ENCODE measurements at places on chromosomes 1 and 21.

DNA sequence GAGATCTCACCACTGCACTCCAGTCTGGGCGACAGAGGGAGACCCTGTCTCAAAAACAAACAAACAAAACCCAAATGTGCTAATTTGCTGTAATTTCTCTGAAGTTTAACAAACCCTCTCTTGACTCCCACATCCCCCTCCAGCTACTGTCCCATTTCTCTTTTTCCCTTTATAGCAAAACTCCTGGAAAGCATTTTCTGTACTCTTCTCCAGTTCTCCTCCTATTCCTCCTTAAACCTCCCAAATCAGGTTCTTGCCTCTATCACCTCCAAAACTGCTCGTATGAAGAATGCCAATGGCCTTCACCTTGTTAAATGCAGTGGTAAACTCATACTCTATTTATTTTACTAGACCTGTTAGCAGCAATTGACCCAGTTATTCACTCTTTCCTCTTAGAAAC, 3.7 kb upstream of the USP48 start:
- DNase-seq, result no peak

GRCh38 chr1:180964595-180964994, 51.9 kb downstream of the KIAA1614 start:
- DNase-seq, result no peak

DNA sequence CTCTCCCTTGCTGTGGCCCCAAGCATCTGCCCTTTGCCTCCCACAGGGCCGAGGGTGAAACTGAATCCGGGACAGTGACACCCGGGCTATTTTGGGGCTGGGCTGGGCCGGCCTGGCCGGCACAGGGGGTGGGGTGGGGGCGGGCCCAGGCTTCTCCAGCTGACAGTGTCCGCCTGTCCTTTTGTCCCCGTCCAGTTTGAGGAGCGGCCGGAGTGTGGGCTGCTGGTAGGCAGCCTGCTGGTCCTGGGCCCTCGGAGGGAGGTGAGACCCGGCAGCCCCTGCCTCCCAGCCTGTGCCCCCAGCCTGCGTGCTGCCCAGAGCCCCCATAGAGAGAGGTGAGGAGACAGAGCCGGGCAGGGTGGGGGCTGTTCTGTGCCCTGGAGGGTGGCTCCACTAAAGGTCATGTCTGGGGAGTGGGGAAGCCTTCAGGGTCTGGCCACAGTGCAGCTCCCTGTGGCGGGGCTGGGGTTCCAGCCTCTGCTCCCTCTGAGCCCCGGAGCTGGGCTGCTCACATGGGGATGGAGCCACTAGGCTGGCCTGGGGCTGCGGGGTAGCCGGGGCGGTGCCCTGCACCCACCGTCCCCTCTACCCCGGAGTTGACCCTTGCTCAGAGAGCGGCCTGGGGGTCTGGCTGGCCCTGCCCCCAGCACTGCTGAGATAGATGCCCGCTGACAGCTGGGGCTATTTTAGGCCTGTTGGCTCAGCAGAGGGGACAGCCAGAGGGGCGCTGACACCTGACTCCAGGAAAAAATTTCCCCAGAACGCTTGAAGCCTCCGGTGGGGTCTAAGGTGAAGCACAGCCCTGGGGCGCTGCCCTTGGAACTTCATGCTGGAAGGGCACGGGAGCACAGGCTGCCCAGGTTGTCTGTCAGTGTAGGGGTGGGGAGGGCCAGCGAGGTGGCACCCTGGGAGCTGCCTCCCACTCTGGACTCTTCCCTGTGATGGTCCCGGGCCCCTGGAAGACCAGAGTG, at the start of gene OBSCN:
TSS of gene OBSCN (plus strand) at position 194 of the 971 bp plus-strand sequence. CDS start 3,740 bp downstream, outside the sequence.
- no peak for DNase-seq

- no peak for DNase-seq
These were observed 112.7 kb downstream of the RUNX1 start for GRCh38 chr21:34936371-34936789.

DNA sequence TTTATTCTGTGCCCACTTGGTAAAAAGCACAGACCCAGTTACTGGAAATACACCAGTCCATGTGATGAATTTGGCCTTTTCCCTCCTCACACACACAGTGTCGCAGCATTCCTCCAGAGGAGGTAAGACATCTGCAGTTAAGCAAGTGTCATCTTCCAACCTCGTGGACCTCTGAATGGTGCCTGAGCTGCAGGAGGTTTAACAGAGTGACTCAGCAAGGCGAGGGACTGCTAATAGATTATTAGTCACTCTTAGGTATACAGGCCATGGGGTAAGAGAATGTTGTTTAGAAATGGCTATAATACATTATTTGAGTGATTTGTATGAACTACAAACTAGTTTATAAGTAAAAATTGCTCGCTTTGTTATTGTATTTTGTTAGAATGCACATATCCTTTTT, 8.6 kb upstream of the LRRC8B start:
- no peak for DNase-seq

DNA sequence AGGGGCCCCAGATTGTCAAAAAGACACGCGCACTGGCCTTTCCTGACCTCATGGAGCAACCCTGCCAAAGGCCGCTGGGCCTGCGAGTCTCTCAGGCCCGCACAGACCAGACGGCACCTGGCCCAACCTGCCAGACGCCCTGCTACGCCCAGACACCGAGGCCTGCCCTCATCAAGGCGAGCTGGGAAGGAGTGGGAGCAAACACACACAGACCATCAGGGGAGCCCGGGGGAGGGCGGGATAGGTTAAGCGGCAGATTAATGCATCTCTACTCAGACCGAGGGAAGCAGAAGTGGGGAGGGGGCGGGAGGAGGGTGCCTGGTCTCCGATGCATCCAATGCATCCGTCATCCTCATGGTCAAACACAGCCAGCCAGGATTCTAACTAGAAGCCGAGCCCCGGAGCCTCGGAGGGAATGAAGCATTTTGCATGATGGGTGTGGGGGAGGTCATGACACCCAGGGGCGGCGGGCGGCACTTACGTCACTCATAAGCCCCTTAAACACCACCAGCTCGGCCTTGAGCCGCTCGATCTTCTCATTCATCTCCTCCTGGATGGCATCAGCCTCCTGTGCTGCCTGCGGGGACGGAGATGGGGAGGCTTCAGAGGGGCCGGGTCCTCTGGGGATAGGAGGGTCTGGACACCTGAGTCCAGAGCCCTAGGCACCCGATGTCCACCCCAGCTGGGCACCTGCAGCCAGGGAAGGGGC, 17.0 kb upstream of the ALDH4A1 start:
- no peak for DNase-seq

DNA sequence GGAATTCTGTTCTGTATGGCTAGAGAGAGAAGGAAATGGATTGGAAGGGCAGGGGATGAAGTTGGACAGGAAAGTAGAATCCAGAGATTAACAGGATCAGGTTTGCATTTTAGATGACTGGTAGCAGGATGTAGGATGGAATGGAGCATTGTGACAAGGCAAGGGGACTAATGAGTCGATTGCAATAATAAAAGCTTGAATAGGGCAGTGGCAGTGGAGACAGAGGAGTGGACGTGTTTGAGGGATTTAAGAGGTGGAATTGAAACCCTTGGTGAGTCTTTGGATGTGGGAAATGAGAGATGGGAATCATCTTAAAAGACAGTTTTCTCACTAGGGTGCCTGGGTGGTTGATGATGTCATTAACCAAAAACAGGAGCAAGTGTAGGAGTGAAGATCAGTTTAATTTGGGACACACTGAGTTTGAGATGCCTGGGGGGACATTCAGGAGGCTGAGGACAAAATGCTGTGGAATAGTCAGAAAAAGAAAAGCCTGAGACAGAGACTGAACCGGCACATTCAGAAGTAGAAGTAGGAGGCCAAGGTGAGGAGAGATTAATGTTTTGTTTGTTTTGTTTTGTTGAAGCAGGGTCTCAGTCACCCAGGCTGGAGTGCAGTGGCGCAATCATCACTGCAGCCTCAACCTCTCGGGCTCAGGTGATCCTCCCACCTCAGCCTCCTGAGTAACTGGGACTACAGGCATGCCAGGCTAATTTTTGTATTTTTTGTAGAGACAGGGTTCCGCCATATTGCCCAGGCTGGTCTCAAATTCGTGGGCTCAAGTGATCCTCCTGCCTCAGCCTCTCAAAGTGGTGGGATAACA, 29.1 kb upstream of the C1orf146 start:
- no peak for DNase-seq

DNA sequence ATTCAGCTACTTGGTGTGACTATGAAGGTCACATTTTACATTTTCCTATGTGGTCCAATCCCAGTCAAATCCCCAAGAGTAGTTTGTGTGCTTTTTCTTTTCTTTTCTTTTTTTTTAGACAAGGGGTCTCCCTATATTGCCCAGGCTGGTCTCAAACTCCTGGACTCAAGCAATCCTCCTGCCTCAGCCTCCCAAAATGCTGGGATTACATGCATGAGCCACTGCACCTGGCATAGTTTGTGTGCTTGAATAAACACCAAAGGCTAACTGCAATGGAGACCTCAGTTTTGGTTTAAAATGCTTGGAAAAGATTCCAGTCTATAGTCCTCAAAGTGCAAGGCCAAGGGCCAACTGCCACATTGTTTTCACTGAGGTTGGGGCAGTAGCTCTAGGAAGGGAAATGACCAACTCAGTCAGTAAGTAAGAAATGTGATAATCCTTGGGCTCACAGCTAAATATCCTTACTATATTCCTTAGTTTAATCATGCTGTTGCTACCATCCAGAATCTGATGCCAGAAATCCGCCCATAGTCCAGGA, 38.6 kb downstream of the EIF2B3 start:
- DNase-seq, result no peak

- no peak for DNase-seq
These were observed 8.2 kb downstream of the LPAR3 start for GRCh38 chr1:84884671-84885389.

GRCh38 chr21:32468681-32469111, 56.2 kb downstream of the EVA1C start:
- DNase-seq, result no peak

DNA sequence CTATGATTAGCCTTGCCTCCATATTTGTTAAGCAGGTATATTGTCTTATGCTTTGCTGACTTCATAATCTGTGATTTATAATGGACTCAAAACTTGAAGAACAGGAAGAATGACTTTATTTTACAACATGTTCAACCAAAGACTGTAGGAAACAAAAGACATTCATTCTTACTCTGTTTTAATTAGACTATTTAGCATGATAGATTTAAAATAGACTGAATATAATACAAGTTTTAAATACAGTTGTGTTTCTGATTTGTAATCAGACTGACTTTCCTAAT, 63.1 kb downstream of the CDC14A start:
- DNase-seq, result no peak

GRCh38 chr1:39917825-39918224, 16.1 kb upstream of the MYCL start:
- DNase-seq, result no peak

DNA sequence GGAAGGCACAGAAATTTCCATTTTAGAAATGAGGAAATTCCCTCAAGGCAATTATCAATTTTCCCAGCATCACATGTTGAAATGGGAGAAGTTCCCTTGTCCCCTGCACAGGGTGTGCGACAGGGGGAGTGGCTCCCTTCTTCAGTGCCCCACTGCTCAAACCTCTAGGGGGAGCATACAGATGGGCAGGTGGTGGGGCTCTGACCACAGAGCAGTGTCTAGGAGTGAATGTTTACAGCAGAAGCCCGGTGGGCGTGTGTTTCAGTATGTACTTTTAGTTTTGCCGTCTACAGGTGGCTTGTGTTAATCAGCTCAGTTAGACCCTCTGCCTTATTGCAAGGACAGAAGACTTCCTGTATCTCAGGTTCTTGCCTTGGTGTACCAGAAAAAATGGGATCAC, 493.7 kb upstream of the PLXNA2 start:
- DNase-seq, result no peak

DNA sequence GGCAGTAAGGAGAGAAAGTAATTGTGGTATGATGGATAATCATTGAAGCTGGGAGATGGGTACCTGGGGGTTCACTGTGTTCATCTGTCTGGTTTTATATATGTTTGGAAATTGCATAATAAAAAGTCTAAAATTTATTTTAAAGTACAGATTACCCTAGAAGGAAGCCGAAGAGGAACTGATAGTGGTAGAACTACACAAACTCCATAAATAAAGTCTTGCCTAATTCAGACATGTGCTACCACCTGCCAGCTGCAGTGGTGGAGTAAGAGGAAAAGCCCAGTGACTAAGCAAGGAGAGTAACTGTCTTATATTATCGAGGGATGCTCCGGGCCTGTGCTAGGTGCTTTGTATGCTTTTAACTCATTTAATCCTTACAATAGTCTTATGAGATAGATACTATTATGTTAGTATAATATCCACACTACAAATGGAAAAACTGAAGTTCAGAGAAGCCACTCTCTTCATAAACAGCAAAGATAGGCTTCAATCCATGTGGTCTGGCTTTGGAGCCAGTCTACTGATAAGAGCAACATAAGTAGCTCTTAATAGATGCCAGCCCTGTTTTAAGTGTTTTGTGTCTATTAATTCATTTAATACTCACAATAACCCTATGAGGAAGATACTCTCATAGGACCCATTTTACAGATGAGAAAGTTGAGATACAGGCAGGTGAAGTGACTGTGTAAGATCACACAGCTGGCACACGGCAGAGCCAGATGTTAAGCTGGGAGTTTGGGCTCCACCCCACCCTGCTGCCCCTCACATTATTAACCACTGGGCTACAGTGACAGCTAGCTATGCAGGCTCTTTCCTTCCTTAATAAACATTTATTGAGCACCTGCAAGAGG, 56.8 kb upstream of the HNRNPU start:
- no peak for DNase-seq

DNA sequence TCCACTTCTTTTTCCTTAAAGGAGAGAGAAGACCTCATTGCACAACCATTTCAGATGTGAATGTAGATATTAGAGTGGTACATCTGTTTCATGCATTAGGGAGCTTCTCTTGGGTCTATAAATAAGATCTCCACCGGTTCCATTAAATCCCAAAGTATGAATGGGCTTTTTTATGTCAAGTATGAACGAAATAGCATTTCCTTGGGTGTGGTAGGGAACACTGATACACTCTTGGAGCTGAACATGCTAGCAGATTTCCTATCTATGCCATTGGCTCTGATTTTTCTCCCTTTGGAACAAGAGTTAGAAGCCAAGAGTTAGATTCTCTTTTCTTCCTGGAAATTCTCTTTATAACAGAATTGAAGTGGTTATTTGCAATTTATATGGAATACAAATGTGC, 245.6 kb upstream of the ADAMTS5 start:
- no peak for DNase-seq

DNA sequence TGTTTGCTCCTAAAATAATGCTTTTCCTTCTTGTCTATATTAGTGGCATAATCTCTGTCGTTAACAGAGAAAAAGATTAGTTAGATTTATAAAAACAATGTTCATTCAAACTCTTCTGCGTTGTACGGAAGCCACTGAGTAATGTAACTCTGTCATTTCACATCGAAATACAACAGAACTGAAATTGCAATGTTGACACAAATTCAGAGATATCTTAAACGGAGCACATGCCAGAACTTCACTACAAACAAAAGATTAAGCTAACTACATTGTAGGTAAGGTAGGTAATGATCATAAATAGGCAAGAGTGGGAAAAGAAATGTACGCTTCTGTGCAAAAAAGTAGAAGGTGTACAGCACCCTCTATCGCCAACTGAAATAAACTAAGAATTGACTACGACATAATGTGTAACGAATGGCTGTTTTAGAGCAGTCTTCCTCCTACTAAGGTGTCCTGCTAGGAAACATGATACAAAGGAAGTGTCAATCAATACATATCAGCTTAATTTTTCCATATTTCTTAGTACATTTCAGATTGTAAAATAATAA, 56.6 kb downstream of the PCNX2 start:
- DNase-seq, result no peak

- no peak for DNase-seq
These were observed 14.6 kb downstream of the NR5A2 start for GRCh38 chr1:200042119-200042551.

Measured in right hindlimb (tissue), 1 donor.